ENCODE measurements at places on chromosomes 6 and 20. TPM values are rescaled to one million over a fixed set of nuclear protein-coding genes. Genes with fewer than 3 reads are reported as not detected.

DNA sequence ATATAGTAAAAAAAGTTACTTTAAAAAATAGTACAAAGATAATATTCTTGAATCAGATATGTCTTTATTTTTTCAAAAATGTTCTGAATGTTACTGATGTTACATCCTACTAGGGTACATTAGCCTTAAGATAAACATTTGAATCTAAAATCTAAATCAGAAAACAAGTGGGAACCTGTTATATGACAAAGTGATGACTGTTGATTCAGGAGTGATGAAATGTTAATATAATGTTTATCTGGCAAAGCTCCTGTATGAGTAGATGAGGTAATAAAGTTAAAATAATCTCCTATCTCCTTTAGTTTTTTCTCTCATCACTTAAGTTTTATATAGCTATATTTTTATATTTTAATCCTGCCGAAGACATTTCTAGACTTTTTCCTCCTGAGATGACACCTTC lies 4.2 kb downstream of the DOP1A start:
- peaks cover 8% of the 10 kb centered on the region for H3K4me1 ChIP-seq
- no peaks in the 10 kb centered on the region for H3K36me3 ChIP-seq
- no peak overlapping the region for H3K4me3 ChIP-seq

GRCh38 chr6:124441450-124441849 lies 520.8 kb upstream of the RNF217 start:
- no peaks in the 10 kb centered on the region for H3K4me1 ChIP-seq
- DNase-seq: no peak
- no peaks in the 10 kb centered on the region for H3K27me3 ChIP-seq
- H3K4me3 ChIP-seq: no peak overlapping the region

DNA sequence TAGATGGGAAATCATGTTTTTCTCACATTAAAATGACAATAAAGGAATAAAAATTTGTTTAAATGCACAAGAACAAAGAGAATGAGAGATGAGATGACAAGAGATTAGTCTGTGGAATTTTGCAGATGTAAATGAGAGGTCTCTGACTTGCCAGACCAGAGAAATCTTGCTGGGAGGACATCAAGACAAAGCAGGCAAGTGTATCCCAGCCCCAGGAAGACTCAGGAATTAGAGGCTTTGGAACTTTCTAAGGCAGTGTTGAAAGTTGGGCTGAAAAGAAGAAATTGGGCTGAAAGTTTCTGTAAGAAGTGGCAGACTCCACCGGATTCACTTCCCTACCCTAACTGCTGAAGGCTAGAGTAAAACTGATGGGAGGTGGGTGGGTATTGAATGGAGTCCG lies 54.6 kb downstream of the AFDN start:
- H3K4me3 ChIP-seq: no peak overlapping the region
- H3K27me3 ChIP-seq: no peaks in the 10 kb centered on the region
- peaks cover 4% of the 10 kb centered on the region for H3K36me3 ChIP-seq
- H3K27ac ChIP-seq: no peak overlapping the region
- DNase-seq: no peak

GRCh38 chr6:155787168-155787567 lies 331.5 kb upstream of the NOX3 start:
- no peak for DNase-seq
- no peak overlapping the region for H3K4me3 ChIP-seq
- H3K36me3 ChIP-seq: no peaks in the 10 kb centered on the region
- no peak overlapping the region for H3K27ac ChIP-seq

DNA sequence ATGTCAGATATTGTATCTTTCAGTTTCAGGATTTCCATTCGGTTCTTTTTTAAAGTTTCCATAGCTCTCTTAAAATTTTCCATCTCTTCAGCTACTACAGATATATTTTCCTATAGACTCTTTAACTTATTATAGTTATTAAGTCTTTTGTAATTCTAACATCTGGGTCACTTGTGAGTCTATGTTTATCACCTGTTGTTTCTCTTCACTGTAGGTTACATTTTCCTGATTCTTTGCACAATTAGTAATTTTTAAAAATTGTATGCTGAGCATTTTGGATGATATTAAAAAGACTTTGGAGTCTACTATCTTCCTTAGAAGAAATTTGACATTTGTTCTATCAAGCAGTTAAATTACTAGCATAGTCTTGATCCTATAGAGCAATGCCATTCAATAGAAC lies 140.7 kb downstream of the QRSL1 start:
- DNase-seq: no peak
- no peak overlapping the region for H3K4me3 ChIP-seq
- no peaks in the 10 kb centered on the region for H3K27me3 ChIP-seq

DNA sequence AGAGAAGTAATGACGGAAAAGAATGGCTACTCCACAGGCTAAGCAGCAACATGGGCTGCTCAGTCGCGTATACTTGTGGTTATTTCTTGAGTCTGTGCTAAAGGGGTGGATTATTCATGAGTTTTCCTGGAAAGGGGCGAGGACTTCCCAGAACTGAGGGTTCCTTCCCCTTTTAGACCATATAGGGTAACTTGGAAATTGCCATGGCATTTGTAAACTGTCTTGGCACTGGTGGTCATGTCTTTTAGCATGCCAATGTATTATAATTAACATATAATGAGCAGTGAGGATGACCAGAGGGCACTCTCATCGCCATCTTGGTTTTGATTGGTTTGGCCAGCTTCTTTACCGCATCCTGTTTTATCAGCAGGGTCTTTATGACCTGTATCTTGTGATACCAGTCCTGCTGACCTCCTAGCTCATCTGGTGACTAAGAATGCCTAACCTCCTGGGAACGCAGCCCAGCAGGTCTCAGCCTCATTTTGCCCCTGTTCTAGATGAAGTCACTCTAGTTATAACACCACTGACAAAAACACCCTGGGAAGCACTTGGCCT lies 11.4 kb downstream of the LBP start:
- H3K36me3 ChIP-seq: no peaks in the 10 kb centered on the region
- H3K27ac ChIP-seq: no peak overlapping the region
- H3K27me3 ChIP-seq: no peaks in the 10 kb centered on the region
- DNase-seq: no peak
- no peak overlapping the region for H3K4me3 ChIP-seq

DNA sequence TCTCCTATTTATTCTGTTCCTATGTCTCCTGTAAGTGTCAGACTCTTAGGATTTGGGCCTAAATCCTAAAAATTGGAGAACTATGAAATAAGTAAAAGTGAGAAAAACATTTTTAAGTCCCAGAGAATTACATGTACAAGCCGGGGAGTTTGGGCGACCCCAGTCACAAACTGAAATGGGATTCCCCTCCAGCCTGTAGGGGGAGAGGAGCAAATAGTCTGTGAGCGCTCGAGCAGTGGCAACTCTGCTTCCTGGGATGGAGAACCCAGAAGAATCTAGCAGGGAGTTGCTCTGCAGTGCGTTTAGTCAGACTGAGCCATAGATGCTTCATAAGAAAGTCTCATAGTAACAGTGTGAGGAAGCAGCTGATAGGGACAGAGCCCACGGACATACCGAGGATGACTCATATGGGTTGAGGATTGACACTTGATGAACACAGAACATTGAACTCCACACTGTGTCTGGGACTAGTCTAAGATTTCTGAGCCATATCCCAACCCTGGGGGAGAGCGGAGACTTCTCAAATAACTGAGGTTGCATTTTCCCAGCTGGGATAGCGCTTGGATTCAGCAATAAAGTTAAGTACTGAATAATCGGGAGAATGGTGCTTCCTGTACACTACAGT lies 437.2 kb downstream of the BCKDHB start:
- no peaks in the 10 kb centered on the region for H3K4me1 ChIP-seq
- no peak for DNase-seq
- no peaks in the 10 kb centered on the region for H3K27me3 ChIP-seq

DNA sequence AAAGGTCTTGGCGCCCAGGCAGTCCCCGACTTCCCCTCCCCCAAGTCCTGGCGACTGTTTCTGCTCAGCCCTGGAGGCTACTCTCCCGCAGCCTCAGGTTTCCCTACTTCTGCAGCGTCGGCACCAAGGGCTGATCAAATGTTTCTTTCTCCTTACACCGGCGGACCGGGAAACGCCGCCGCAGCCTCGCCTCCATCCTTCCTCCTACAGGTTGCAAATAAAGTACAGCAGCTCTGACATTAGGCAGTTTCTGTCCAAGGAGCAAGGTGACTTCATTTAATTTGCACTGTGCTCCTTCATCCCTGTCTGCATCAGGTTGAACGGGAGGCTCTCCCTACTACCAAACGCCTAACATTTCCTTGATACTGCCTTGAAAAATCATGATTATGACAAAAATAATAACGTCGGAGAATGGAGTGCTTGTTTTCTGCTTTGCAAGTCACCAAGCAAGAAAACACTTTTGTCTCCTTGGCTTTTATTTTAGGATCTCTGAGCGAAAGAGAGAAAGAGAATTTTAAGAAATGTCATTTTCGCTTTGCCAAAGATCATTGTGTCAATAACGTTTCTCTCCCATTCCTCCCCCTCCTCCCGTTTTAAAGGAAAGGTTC lies 1.0 kb downstream of the CLIC5 start:
- H3K27me3 ChIP-seq: peaks cover 22% of the 10 kb centered on the region
- peaks cover 15% of the 10 kb centered on the region for H3K4me1 ChIP-seq
- H3K4me3 ChIP-seq: peak overlapping the region; percentile 81
- no peak overlapping the region for H3K27ac ChIP-seq

DNA sequence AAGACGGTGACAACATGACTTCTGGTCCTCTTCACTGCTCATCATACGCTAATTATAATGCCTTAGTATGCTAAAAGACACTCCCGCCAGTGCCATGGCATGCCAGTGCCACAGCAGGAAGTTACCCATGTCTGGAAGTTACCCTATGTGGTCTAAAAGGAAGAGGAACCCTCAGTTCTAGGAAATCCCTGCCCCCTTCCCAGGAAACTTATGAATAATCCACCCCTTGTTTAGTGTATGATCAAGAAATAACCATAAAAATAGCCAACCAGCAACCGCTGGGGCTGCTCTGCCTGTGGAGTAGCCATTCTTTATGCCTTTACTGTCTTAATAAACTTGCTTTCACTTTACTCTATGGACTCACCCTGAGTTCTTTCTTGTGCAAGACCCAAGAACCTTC lies 15.8 kb upstream of the SERPINB9 start:
- DNase-seq: peak; percentile 20
- no peaks in the 10 kb centered on the region for H3K36me3 ChIP-seq
- H3K27me3 ChIP-seq: no peaks in the 10 kb centered on the region
- H3K4me1 ChIP-seq: peaks cover 25% of the 10 kb centered on the region
- H3K27ac ChIP-seq: no peak overlapping the region
- H3K4me3 ChIP-seq: no peak overlapping the region

GRCh38 chr6:121759370-121759769 lies 323.9 kb downstream of the GJA1 start:
- H3K27ac ChIP-seq: no peak overlapping the region
- DNase-seq: no peak
- H3K4me1 ChIP-seq: no peaks in the 10 kb centered on the region
- H3K36me3 ChIP-seq: no peaks in the 10 kb centered on the region

- no peak overlapping the region for H3K27ac ChIP-seq
- no peaks in the 10 kb centered on the region for H3K36me3 ChIP-seq
- H3K4me1 ChIP-seq: no peaks in the 10 kb centered on the region
- no peaks in the 10 kb centered on the region for H3K27me3 ChIP-seq
- H3K4me3 ChIP-seq: no peak overlapping the region
Measured at GRCh38 chr6:146949425-146949824, 254.8 kb upstream of the STXBP5 start.

DNA sequence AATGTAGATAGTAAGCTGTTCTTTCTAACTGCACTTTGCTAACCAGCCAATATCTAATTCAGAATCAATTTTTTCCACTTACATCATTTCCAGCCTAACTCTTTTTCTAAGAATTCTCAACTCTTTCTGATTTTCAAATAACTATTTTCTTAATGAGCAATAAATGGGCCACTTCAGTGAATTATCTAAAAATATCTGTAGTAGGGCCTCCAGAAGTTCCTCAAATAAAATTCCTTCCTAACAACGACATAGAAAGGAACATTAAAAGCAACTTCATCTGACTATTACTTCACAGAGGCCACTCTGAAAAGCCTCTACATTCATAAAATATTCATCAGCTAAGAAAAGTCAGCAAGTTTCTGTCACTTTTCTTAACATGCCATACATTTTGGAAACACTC lies 4.8 kb downstream of the COL12A1 start:
- no peaks in the 10 kb centered on the region for H3K4me1 ChIP-seq
- H3K27me3 ChIP-seq: peaks cover 42% of the 10 kb centered on the region
- no peak overlapping the region for H3K27ac ChIP-seq
- H3K36me3 ChIP-seq: no peaks in the 10 kb centered on the region

DNA sequence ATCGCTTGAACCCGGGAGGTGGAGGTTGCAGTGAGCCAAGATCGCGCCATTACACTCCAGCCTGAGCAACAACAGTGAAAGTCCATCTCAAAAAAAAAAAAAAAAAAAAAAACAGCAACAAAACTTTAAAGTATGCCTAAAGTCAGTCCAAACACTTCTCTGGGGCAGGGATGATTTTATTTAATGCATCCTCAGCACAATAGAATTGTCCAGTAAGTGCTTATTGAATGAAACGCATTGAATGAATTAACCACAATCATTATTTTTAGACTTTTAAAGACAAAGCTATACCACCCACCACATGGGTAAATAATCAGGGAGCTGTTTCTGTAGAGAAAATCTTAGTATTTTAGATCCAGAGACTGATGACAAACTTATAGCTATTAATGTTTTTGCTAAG lies 16.6 kb upstream of the CTAGE9 start:
- H3K27me3 ChIP-seq: no peaks in the 10 kb centered on the region
- no peaks in the 10 kb centered on the region for H3K4me1 ChIP-seq
- no peaks in the 10 kb centered on the region for H3K36me3 ChIP-seq
- no peak overlapping the region for H3K4me3 ChIP-seq
- H3K27ac ChIP-seq: no peak overlapping the region
- no peak for DNase-seq

- H3K27me3 ChIP-seq: peaks cover 28% of the 10 kb centered on the region
- no peak overlapping the region for H3K27ac ChIP-seq
- H3K36me3 ChIP-seq: no peaks in the 10 kb centered on the region
- H3K4me3 ChIP-seq: no peak overlapping the region
Measured at GRCh38 chr6:152634773-152635172, 2.4 kb downstream of the SYNE1 start.

Gene DSP
- 50.5 TPM for total RNA-seq

Gene FIG4
- 21.3 TPM for total RNA-seq

Gene FAM83D
- total RNA-seq: 62.6 TPM

Gene TINAG
- not detected for total RNA-seq

Gene TMC2
- not detected for total RNA-seq

Gene CPNE5
- total RNA-seq: 0.88 TPM

Gene TRIM26
- total RNA-seq: 30.7 TPM

Gene NKAIN2
- total RNA-seq: 0.34 TPM

Gene AGPAT1
- total RNA-seq: 101 TPM

Measured in H1 (cell line).